ENCODE measurements at places on chromosomes 12 and 14.

GRCh38 chr12:130031571-130032189 is 127.9 kb upstream of the TMEM132D start:
- DNase-seq, result peak; percentile 36

- DNase-seq, result no peak
Observed at GRCh38 chr12:92065018-92065499, 80.6 kb downstream of the BTG1 start.

- no peak for DNase-seq
Observed at GRCh38 chr14:102863381-102863780, 59.1 kb upstream of the AMN start.

DNA sequence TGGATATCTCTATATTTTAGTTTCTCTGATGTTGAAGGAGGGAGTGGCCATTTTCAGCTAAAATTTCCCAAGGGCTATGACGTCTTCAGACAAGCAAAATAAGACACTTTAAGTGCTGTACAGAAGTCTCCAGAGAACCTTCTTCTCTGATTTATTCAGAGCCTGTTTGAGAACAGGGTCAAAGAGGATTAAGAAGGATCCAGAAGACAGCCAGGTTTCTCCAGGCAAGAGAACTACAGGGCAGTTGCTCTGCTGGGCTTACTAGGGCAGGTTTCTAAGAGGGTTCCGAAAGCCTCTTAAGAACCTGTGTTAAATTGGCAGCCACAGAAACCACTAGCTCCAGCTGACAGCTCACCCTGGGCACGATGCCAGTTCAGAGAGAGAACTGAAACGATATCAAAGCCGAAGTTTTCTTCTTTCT is 1.2 kb downstream of the MGP start:
- peak; percentile 60 for DNase-seq

GRCh38 chr14:23154964-23155587 is 28.4 kb downstream of the SLC7A8 start:
- DNase-seq, result no peak

- no peak for DNase-seq
Observed at GRCh38 chr14:54354096-54354495, 42.7 kb upstream of the CDKN3 start.

Data from stimulated activated CD8-positive, alpha-beta memory T cell treated with anti-CD3 and anti-CD28 coated beads, Interleukin-15, amount 100 ng/mL, for 48 hours (primary cell).